ENCODE measurements at places on chromosomes 1 and 21.

DNA sequence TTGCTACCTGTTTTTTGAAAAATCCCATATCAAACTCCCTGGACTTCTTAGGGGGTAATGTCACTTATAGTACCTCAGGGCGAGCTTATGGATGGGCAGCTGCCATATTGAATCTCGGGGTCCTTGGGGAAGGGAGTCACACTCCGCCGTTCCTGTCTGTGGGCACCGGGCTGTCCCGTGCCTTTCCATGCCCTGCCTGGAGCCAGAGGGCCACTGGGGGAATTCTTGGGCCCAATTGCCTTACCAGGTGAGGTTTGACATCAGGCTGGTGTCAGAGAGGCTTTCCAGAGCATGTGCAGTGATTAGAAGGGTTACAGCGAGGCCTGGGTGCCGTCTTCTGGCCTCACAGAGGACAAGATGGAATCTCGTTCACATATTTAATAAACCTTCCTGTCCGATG lies 28.8 kb downstream of the QSOX1 start:
- no peak for DNase-seq

GRCh38 chr1:201356236-201356635 lies 21.2 kb downstream of the TNNT2 start:
- no peak for DNase-seq

GRCh38 chr1:59514061-59514909 lies 217.4 kb downstream of the FGGY start:
- no peak for DNase-seq

GRCh38 chr1:24822887-24823286 lies 77.6 kb downstream of the CLIC4 start:
- DNase-seq = no peak

DNA sequence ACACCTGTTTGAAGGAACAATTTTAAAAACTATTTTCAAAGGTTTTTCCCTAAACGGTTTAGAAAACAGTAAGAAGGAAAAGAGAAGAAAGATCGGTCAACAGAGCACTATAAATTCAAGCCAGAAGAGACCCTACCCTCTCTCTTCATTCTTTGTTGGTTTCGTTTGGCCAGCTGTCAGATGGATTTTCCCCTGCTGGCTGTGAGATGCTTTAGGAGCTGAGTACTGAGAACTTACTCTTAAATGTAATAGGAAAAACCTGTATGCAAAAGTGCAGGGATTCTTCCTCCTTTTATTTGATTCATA lies 1.3 kb upstream of the TXNIP start:
- no peak for DNase-seq

DNA sequence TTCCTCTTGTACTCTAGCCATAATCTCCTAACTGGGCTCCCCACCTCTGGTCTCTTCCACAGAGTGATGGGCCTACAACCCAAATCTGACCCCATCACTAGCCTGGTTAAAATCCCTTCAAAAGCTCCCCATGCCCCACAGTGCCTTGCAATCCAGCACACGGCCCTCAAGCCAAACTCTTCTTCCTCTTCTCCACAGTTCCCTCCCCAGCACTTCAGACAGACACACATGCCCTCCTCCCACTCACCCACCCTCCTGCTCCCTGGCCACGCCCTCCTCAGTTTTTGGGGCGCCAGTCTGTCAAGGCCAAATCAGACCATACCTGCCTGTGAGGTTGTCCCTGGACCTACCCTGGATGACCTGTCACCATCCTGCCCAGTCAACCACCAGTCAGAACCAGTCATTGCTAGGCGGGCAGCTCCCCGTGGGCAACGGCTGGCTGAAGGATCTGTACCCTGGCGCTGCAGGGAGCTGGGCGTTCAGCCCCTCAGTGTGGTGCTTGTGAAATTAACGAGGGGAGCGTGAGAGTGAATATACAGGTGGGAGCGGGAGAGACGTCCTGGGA lies 753 bp downstream of the C1orf210 start:
- no peak for DNase-seq

GRCh38 chr1:29397981-29398380 lies 161.7 kb downstream of the PTPRU start:
- no peak for DNase-seq

DNA sequence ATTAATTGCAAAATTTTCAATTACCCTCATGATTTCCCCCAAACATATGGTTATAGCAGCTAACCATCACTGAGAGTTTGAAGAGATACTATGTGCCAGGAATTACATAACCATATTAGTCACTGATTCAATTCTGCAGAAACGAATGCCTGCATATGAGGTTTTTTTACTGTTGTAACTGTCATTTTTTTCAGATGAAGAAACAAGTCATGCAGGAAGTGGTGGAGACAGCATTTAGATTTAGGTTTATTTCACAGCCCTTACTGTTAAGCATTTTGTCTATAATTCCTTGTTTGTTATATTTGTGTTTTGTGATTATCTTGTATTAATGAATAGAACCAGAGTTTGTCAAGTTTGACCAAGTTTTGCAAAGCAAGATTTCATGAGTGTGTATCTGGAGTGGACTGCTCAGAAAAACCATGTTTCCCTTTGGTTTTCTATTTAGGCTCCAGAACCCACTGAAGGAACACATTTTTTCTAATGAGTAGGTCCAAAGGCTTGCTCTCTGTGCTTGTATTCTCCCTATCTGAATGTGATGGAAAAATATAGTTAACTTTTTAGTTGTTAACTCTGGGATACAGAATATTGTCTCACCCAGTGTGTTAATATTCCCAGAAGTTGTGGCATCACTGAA lies 308.5 kb upstream of the ADAMTS5 start:
- DNase-seq = peak; percentile 64

DNA sequence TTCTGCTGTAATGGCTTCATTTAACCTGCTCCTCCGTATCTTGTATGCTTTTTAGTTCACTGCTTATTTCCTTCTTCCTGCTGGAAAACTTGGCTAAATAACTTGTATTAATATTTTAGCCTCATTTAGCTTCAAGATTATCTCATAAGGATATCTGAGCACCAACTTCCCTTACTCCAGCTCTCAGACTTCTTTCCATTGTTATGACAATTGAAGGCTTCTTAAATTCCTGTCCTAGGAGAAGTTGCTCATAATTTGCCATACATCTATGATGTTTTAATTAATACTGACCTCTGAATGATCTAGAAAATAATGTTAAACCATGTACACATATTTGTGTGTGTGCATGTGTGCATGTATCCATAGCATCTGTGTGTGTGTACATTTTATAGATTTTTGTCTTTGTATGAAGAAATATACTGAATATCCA lies 1524.4 kb upstream of the TPTE start:
- peak; percentile 29 for DNase-seq

DNA sequence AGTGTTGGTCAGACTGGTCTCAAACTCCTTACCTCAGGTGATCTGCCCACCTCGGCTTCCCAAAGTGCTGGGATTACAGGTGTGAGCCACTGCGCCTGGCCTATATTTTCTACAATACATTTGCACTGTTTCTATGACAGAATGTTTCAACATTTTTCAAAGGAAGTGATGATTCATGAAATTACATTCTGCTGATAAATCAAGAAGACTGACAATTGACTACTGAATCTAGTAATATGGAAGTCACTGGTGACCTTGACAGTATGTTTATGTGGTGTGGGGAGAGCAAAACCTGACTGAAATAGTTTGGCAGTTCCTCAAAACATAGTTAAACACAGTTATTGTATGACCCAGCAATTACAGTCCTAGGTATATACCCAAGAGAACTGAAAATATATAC lies 18.1 kb downstream of the LRIF1 start:
- no peak for DNase-seq

DNA sequence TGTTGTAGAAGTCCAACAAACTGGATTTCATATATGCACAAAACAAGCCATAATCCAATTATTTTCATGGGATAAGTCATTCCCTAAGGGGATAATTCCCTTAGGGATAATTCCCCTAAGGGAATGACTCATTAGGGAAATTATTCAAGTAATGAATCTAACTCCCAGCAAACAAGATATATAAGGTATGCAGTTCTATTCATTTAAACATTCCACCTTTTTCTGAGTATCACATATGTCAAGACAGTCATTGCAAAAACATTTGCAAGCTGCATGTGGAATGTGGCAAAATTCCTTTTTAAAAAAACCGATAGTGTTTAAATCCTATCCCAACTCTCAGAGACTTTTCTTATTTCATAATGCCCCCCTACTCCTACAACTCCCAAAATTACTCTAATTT lies 131.2 kb downstream of the AKT3 start:
- peak; percentile 57 for DNase-seq

DNA sequence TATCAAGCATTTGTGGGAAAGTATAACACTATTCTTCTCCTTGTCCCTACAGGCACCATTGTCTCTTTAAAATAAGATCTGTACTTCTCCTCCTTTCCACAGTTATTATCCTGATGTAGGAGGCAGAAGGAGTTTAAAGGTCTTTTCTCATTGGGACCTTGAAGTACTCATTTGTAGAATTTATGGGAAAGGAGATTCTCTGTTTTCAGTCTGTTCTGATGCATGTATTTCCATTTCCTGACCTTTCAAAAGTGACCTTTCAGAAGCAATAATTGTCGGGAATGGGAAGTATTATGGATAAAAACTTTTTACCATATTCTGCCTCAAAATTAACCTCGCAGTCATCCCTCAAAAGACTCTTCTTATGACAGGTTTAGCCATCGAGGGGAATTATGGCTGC lies 224.8 kb downstream of the CTH start:
- DNase-seq = no peak

DNA sequence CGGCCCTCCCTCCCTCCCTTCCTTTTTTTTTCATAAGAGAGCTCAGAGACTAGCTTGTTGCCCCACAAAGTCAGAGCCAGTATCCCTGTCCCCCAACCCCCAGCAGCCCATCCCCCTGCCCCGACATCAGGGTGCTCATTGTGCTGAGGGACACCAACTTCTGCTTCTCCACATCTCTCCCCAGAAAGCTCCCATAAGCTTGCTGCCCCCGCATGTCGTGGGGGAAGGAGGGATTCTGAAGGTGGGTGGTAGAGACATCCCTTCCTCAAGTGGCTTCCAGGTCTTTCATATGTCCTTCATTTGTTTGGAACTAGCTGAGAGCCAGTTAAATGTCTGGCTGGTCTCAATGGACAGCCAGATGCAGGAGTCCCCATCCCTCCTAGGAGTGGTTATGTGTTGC lies 41.2 kb downstream of the RHBG start:
- DNase-seq = no peak

GRCh38 chr21:20789729-20790500 lies 208.3 kb upstream of the NCAM2 start:
- no peak for DNase-seq

DNA sequence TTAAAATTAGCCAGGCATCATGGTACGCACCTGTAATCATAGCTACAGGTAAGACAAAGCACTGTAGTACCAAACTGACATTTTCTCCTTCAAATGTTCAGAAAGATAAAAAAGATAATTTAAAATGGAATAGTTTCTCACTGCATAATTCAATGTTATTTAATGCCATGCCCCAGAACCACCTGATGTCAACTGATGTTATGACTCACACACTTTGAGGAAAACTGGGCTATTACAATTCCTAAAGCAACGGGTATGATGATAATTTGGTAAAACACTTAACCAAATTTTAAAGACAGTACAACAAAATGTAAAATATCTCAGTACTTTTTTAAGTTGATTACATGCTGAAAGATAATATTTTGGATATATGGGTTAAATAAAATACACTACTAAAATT lies 22.9 kb upstream of the PLEKHO1 start:
- no peak for DNase-seq

DNA sequence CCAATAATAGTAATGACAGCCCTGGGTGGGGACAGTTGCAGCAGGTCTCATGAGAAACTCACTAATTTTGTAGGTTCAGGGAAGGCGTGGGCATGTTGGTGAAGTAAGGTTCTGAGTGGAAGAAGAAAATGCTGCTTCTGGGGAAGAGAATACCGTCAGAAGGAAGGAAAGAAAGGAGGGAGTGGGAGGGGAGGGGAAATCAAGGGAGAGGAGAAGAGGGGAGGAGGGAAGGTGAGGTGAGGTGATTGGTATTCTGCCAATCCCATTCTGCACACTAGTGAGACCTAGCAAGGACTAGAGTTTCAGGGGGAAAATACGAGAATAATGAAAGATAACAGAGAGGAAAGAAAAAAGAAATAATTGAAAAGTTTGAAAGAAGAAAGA lies 32.4 kb upstream of the MGST3 start:
- DNase-seq = peak; percentile 21

GRCh38 chr21:41948078-41948895 lies 5.5 kb downstream of the C2CD2 start:
- peak; percentile 34 for DNase-seq

DNA sequence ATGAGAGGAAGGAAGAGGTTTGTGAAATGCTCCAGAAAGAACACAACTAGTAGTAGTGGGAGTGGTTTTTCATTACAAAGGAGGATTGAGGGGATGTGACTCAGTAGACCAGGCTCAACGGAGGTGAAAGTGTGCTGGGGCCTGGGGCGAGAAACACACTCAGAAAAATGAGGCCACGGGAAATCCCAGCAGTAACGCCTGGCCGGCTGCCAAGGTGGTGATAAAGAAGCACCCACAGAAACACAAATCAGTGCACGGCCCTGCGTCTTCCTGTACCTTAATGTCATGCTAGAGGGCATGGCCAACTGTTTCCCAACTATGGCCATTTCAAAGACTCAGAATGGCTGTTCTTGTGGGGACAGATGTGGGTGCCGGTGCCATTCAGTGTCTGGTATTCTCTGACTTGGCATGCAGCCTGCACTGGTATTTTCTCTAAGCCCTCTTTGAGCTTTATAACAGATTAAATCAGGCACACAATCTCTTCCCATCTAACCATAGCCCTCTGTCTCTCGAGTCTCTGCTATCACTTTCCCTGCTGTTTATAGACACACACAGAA lies 38.2 kb downstream of the URB2 start:
- DNase-seq = peak; percentile 64

DNA sequence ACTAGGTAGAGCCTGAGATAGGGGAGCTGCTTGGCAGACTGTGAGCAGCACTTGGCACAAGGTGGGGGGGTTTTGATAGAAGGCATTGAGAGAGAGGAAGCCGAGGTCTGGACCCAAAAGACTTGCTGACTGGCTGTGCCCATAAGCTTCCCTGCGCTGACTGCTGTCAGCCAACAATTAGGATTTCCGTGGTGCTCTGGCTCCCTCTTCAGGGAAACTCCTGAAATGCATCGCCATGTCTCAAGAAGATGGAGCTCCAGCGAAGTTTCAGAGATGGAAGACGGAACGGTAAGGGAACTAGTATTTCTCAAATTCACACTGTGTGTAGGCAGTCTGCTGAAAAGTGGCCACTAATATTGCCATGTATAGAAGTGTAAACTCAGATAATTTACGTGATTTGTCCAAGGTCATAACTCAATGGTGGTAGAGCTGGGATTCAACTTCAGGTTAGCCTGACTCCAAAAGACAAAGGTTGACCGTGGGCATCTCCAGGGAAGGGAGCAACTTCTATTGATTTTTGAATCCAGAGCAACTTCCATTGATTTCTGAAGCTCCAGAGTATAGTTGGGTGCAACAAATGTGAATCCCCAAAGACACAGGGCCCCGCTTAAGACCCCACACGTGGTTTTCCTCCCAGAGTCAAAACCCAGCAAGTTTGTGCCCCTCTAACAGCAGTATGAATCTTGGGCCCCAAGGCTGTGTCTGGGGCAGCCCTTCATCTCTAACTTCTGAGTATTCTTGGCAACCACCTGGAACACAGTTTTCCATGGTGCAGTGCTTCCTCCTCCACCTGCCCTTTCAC lies 44.5 kb upstream of the CRNN start:
- peak; percentile 80 for DNase-seq

DNA sequence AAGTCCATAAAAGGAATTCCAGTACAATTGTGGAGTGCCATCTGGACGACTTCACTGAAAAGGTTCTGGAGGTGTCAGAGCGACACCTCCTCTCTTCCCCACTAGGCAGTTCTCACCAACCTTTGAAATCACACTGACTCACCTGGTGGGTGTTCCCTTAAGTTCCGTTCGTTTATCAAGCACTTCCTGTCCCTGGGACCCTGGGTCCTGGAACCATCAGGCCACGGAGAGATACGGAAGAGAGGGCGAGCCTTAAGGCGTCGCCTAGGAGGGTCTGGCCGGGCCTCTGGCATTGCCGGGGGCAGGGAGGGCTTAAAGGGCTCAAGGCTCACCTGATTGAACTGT lies 317 bp downstream of the SPAG17 start:
- DNase-seq = peak; percentile 83

Data from kidney tubule cell (primary cell).